ENCODE measurements at places on chromosomes 5 and 9.

DNA sequence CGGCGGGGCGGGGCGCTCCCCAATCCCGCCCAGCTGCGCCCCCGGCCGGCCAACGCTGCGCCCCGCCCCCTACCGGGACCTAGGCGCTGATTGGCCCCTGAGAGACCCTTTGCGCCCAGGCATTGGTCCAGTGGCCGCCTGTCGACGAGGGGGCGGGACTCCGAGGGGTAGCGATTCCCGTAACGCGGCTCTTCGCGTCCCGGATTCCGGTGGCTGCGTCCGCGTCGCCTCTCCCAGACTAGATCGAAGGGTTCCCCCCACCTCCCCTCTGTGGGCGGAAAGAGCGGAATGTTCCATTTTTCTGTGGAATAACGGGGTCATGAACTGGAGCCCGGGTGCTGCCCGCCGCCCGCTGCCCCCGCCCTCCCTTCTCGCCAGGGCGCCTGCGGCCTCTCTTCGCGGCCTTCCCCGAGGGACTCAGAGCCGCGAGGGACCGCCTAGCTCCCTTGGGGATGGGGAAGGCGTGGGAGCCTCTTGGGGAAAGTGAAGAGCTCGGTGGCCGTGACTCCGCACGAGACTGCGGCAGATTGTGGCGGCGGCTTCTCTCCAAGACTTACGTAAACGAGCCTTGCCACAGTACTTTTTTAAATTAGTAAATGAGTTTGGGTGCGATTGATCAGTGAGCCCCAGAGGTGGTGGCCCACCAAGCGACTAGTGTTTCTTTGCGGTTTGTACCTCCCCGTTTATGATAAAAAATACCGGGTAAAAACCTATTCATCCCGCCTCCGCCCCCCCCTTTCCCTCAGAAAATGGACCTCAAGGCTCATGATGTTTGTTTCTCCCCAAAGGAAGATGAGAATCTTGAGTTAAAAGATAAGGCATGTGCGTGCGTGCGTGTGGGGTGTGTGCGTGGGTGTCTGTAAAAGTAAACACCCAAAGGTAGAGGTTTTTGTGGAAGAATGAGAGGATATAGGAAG is 493 bp upstream of the IL6ST start:
- peak; percentile 81 for DNase-seq

- DNase-seq: no peak
Observed at GRCh38 chr9:113988385-113989016, 89.6 kb downstream of the AMBP start.

- no peak for DNase-seq
Observed at GRCh38 chr5:118956727-118957126, 31.6 kb downstream of the DTWD2 start.

DNA sequence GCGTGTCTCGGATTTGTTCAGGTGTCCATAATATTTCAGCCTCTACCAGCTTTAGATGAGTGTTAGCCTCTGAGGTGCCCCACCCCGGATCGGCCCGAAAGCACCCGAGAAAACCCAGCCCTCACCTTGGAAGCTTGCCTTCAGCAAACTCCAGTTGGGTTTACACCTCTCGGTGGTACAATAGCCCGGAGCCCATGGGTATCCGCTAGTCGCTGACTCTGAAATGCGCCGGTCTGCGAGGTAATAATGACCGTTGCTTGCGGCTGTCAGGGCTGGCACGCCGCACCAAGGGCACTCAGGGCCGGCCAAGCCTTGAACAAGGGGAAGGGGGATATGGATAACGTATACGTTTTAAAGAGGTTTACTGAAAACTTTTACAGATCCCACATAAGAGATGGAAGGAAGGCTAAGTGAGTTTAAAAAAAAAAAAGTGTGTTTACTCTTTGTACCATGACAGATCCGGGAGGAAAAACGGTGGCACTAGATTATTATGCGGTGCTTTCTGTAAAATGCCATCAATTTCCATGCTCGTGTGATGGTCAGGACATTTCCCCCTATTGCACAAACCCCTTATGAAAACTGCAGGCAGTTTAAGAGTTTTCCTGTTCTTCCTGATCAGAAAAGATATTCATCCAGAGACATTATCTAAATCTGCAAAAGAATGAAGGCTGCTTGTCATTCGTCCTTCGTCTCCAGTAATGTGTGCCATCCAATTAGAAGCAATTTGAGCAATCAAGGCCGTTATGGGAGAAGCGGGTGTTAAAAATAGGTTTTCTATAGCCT is 124.2 kb downstream of the TMEM161B start:
- no peak for DNase-seq

GRCh38 chr9:120375316-120375715 is 204.7 kb downstream of the CDK5RAP2 start:
- DNase-seq: no peak
